ENCODE measurements at places on chromosomes 2 and 18.

GRCh38 chr2:96399342-96400048 is 63.9 kb downstream of the NCAPH start:
- no peak for DNase-seq

GRCh38 chr2:191889931-191890330 is 43.0 kb upstream of the CAVIN2 start:
- DNase-seq = no peak

- no peak for DNase-seq
Observed at GRCh38 chr2:238361877-238362276, 41.6 kb downstream of the TRAF3IP1 start.

GRCh38 chr2:191885098-191885497 is 38.2 kb upstream of the CAVIN2 start:
- peak; percentile 98 for DNase-seq

DNA sequence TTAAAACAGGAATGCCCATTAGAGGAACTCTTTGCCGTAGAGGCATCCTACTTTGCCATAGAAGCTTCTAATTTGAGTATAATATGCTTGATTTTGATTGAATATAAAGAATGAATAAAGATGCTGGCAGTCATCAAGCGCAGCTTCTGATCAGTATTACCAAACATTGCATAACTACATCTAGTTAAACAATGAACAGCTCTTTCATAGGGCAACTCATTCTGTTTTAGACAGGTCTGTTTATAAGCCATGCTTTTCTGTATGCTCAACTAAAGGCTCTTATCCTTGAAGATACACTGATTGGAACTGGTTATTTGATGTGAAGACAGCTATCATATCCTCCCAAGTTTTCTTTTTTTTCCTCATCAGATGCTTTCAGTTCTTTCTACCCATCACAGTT is 122.6 kb upstream of the FAM117B start:
- DNase-seq = no peak

GRCh38 chr2:165277295-165277694 is 38.1 kb downstream of the SCN2A start:
- DNase-seq = no peak

DNA sequence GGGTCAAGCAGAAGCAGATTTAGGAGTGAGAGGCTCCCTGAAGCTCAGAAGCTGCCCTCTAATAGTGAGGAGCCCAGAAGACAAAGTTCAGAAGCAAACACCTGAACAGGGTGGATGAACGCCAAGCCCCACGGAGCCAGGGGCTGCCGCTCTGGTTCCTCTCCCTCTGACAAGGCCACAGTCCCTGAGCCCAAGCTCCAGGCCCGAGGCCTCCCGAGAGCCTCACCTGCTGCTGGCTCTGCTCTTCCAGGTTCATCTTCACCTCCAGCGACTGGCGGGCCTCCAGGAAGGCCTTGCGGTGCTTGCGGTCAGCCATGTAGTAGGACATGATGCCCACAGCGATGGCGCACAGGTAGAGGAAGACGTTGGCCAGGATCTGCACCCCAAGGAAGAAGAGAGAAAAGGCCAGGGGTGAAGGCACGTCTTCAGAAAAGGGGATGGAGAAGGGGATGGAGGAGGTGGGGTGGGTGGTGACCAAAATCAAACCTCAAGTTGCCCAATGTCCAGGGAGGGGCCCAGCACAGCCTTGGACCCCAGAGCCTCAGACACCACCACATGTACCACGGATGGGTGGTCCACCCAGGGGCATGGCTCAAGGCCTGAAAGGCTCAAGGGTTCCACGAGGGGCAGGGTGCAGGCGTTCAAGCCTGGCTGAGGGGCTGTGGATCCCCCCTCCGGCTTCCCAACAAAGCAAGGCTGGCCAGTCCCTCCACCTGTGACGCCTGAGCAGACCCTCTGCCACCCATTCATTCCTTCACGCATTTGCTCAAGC is 47.5 kb downstream of the ADCY3 start:
- no peak for DNase-seq

DNA sequence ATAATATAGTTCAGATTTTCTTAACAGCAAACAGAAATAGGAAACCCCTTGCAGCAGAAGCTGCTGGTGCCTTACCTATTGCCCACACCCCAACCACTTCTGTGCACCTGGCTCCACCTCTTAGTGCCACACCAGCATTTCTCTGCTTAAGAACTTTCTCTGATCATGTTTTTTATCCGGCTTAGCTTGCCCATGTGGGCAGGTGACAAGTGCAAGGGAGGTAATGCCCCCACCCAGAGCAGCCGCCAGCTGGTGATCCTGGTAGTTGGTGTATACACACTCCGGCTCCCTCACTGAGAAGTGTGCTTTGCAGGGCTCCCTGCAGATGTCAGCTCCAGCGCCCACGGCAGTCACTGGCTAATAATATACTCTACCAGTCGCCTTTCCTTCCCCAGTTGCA is 126.3 kb downstream of the ALPK2 start:
- DNase-seq = peak; percentile 44

GRCh38 chr2:209830722-209831465 is 59.3 kb downstream of the UNC80 start:
- no peak for DNase-seq

DNA sequence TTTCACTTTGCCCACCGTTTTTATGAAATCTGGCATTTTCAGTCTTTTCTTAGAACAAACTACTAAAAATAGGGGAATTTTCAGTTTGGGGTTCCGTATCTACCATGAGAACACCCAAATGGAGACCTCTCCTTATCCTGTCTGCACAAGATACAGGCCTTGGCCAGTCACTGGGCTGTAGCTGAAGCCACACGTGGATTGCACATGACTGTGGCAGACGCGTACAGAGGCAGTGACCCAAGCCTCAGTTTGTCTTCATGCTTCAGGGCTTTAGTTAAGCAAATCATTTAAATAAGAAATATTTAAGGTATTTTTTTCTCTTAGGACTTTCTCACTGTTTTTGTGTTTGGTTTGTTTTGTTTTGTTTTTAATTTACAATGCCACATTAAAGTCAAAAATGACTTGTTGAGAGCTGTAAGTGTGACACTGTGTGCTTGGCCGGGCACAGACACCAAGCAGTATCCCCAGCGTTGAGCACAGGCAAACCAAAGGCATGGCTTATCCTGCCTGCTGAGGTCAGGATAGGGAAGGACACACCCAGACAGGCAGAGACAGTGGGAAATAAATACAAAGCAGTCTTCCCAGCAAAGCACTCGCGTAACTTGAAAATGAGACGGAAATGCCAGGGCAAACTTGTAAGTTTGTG is 53.3 kb downstream of the TRAPPC12 start:
- DNase-seq = no peak

GRCh38 chr2:51795248-51795888 is 763.4 kb upstream of the NRXN1 start:
- DNase-seq = no peak

DNA sequence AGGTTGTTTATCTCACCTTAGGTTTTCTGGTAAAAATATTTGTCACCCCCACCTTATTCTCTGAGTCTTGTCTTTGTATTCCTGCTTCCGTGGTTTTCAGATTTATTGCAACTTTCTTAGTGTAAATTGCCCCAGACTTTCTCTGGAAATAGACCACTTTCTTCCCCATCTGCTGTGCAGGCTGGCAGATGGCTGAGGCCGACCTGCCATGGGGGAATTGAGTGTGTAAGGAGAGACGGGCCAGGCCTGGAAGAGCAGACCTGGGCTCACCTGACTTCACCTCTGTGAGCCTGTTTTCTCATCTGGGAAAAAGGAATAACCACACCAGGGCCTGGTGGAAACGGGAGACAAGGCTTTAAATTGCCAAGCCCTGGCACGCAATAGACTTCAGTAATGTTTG is 44.9 kb downstream of the ACKR3 start:
- DNase-seq = peak; percentile 92

DNA sequence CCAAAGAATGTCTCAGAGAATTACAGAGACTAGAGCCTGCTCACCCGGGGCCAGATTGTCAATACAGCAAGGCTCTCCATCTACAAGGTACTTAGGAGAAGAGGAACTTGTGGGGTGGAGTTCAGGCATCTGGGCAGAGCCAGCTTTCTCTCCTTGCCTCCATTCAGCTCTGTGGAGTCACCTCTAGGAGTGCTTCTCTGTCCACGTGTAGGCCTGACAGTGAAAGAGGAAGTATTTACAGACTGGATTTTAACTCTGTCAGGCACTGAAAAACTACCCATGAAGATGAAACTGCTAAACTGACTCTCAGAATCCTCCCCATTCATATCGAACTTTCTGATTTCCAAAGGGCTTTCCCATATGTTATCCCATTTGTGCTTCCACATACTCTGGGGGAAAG is 315.6 kb downstream of the SETBP1 start:
- DNase-seq = no peak

All from NCI-H1694 treated with DMSO at 0.1 percent for 48 hours (cell line).